Substantia nigra (tissue), 51 donors: ENCODE measurements at places on chromosomes 12 and 14.

GRCh38 chr14:75281654-75282019, 3.0 kb downstream of the FOS start:
- DNase-seq: no peak

- no peak for DNase-seq
These were observed 49.1 kb downstream of the KCNA1 start for GRCh38 chr12:4958697-4959375.

GRCh38 chr14:52327374-52328226, 13.5 kb downstream of the PTGER2 start:
- DNase-seq: no peak

GRCh38 chr12:42166501-42166900, 21.8 kb upstream of the GXYLT1 start:
- no peak for DNase-seq

GRCh38 chr12:41174602-41175001, 13.5 kb upstream of the PDZRN4 start:
- DNase-seq: no peak

DNA sequence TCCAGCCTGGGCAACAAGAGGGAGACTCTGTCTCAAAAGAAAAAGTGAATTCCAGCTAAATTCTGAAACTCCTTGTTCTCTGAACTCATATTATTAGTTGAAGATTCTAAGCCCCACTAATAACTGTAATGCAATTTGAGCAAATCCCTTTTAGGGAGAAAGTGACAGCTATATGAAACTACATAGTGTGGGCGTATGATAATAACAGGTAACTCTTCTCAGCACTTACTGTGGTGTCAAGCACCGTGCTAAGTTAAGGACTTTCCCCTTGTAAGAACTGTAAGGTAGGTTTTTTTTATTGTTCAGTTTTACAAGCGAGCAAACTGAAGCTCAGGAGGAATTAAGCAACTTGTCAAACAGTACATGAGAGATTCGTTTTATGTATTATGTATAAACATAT, 5.4 kb downstream of the ANKRD13A start:
- no peak for DNase-seq

GRCh38 chr14:101918065-101918989, 46.0 kb upstream of the DYNC1H1 start:
- DNase-seq: no peak

DNA sequence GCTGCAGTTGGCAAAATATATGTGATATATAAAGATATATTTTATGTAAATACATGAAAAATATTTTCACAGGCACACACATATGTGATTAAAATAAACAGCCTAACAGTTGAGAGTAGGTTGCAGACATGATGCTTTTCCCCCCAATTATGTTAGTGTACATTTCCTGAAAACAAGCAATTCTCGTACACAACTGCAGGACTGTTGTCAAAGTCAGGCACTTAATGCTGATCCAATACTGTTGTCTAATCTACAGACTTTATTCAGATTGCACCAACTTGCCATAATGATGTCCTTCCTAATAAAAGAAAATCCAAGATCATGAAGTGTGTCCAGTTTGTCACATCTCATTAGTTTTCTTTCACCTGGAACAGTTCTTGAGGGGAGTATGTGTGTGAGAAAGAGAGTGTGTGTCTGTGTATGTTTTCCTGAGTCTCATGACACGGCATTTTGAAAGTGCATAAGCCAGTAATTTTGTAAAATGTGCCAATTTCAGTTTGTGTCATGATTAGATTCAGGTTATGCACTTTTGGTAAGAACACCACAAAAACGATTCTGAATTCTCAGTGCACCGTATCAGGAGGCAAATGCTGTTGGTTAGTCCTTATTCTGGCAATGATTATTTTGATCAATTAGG, 16.5 kb upstream of the SEL1L start:
- DNase-seq: no peak

DNA sequence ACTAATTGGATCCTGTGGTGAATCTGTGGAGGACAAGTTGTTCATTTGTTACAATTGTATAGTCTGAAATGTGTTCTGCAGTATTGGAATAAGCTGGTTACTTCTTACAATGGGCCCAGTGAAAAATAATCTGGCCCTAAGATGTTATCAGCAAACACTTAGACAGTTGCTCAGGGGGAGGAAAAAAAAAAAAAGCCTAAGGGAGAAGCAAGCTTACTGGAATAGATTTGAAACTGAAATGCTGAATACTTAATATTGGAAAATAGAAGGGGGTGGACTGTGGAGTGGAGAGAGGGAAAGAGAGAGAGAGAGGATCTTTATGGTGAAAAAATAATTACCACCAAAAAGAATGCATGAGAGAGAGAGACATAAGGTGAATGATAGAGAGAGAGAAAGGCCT, 4.0 kb downstream of the FOXG1 start:
- no peak for DNase-seq

GRCh38 chr14:51398898-51399297, 158.9 kb downstream of the TMX1 start:
- no peak for DNase-seq

- no peak for DNase-seq
These were observed 948.2 kb downstream of the GALC start for GRCh38 chr14:87044807-87045206.

DNA sequence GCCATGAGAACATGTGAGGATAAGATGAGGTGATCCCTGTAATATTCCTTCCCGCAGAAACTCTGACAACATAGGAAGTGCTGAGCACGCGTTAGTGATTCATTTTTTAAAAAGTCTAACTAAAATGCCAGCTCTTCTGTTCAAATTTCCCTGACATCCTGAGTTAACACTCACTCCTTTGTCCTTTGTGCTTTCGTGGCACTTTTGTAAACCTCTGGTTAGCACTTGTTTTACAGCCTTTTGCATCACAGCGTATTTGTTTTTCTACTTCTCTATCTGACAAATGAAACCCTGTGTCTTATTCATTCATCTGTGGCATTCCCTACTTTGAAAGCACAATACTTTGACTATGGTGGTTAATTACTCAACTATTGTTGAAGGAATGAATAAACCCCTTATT, 313.6 kb downstream of the NUAK1 start:
- no peak for DNase-seq

- no peak for DNase-seq
These were observed 62.8 kb upstream of the GPATCH2L start for GRCh38 chr14:76088771-76089571.

DNA sequence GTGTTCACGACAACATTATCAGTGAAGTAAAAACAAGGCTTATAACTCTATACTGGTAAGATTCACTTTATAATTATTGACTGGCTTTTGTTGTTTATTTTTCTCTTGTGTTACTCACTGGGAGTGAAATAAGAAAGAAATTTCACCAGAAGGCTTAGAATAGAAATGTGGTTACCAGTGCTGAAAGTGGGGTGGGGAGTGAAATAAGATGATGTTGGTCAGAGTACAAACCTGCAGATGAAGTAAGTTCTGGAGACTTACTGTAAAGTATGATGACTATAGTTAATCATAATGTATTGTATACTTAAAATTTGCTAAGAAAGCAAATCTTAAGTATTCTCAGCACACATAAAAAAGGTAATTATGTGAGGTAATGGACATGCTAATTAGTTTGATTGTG, 198.4 kb downstream of the KLHL28 start:
- no peak for DNase-seq

- no peak for DNase-seq
These were observed 159.9 kb downstream of the EGLN3 start for GRCh38 chr14:33790996-33791395.

DNA sequence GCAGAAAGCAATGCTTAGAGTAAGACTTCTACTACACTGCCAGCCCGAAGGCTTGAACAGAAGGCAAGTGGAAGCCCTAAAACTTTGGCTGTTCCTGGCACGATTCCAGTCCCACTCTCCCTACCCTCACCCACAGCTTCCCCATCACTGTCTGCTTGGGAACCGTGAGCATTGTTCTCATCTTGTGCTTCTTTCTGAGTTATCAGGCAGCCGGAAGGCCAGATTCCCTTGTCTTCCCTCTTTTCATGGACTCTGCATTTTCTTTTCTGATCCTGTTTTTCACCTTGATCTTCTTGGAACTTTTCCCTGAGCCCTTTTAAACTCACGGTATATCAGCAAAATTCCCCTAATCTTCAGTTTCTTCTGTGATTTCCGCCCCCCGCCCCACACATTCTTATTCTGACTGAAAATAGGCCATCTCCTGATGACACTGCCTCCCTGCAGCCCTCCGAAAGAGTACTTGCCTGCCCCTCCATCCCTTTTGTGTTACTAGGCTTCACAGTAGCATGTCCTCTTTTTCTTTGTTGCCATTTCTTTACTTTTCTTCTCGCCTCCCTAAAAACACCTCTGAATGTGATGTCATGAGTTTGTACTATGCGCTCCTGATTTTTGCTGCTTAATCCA, 29.9 kb downstream of the RCOR1 start:
- no peak for DNase-seq

DNA sequence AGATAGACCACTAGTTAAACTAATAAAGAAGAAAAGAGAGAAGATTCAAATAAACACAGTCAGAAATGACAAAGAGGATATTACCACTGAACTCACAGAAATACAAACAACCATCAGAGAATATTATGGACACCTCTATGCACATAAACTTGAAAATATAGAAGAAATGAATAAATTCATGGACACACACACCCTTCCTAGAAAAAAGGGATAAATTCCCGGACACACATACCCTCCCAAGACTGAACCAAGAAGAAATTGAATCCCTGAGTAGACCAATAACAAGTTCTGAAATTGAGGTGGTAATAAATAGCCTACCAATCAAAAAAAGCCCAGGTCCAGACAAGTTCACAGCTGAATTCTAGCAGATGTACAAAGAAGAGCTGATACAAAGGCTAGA, 187.9 kb downstream of the SEC23A start:
- no peak for DNase-seq

GRCh38 chr12:116018282-116018681, 259.2 kb downstream of the MED13L start:
- DNase-seq: no peak

GRCh38 chr12:130375296-130376287, 37.9 kb downstream of the PIWIL1 start:
- no peak for DNase-seq

DNA sequence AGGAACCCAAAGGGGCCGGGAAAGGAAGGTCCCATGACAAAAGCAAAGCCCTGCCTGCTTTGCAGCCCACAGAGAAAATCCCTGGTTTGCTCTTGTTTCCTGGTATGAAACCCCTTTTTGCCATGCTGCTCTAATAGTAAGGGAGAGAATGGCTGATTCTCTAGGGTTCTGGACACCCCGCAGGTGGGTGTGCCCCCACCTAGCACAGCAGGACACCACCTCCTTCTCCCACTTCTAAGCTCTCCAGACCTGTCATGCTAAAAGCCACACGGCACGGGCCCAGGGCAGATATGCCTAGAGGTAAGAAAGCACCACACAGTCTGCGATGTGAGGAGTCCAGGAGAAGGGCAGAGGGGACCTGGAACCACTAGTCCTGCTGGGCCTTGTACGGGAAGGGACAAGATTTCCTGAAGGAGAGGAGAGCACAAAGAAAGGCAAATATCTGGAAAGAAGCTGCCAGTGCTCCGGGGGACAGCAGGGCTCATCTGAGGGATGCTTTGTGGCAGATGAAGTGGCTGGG, 113.3 kb downstream of the BCL11B start:
- no peak for DNase-seq

DNA sequence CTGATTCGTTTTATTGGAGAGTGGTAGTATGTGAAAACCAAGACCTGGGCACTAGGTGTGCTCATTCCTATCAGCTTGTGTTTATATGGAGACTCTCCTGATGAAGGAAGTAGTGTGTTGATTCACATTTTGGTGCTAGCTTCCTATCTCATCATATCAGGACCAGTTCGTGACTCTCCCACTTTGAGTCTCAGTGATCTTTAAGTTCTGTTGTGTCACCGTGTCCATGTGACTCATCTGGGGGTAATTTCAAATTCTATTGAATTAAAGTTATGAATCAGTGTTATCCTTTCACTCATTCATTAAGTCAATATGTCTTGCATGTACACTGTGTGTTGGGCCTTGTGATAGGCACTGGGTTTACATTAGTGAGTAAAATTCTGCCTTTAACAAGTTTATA, 180.2 kb downstream of the CACNA1C start:
- no peak for DNase-seq

DNA sequence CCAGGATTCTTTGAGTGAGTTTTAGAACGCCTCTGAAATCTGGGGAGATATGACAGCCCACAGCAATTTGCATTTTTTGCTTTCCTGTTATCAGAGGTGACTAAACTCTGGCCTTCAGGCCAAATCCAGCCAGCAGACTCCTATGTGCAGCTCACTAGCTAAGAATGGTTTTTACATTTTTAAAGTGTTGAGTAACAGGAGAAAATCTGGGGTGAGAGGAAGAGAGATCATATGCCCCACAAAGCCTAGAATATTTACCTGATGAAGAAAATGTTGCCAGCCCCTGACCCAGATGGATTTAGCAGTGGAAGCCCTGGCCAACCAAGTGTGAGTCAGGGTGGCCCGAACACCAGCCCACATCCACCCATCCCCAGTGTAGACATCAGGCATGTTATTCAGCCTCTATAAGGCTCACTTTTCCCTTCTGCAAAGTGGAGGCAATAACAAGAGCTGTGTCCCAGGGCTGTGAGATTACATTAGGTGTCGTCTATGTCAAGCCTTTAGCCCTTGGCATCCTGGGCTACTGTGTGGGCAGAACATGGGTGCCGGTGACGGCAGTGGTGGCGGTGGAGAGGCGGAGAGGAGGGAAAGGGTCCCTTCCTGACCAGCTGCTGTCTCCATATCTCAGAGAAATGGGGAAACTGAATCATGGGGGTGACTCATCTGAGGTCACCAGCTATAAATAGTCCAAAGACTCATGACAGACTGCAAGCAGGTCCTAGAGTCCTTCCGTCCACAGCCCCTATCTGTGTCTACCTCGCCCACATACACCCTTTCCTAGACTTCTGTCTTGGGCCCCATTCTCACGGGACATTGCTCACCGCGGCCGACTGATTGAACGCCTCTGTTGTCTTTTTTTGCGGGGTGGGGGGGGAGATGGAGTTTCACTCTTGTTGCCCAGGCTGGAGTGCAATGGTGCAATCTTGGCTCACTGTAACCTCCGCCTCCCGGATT, 32.6 kb upstream of the CD9 start:
- no peak for DNase-seq

DNA sequence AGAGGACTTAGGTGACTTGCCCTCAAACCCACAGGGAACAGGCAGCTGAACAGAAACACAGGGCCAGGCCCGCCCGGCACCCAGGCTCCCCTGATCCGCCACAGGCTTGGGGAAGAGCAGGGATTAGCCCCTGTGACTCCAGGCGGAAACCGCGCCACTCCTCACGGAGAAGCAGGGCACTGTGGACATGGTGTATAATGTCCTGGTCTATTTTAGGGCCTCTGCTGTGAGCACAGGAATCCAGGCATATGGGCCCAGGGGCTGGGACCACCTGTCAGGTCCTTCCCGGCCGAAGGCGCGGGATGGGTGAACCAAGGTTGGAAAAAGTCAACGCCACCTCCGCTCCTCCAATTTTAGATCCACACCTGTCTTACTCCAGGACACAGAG, 34.6 kb upstream of the MEG3 start:
- DNase-seq: no peak

DNA sequence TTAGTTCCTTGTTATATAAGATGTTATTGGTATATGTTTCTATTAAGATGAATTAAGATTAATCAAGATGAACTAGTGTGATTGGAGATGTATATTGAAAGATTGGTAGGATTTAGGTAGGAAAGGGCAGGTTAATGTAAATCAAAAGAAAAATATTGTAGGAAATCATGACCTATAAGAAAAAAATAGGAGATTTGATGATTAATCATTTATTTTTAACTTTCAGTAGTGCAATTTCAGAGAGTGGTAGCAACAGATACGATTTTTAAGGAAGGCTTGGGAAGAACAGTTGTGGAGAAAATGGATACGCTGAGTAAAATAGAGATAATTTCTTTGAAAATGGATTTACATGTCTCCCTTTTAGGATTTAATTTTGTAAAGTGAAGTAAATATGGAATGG, 73.7 kb downstream of the MON2 start:
- no peak for DNase-seq

GRCh38 chr12:57460468-57460784, 841 bp downstream of the GLI1 start:
- no peak for DNase-seq
